Mammary microvascular endothelial cell (primary cell): ENCODE measurements at places on chromosomes 6 and 20. TPM values are rescaled to one million over a fixed set of nuclear protein-coding genes. Genes with fewer than 3 reads are reported as not detected.

The DDX43 gene
- 0.53 and 1.5 TPM in 2 replicates for total RNA-seq

The PNLDC1 gene
- total RNA-seq, result 0.27 TPM in 1 of 2 replicates, not detected in the other

The TGM2 gene
- total RNA-seq, result 1,162 and 1,324 TPM in 2 replicates

The ARFGEF3 gene
- 5.3 and 6.5 TPM in 2 replicates for total RNA-seq

The FAM217A gene
- not detected in 2 replicates for total RNA-seq

The LRRN4 gene
- 0.07 and 0.15 TPM in 2 replicates for total RNA-seq

The GABRR2 gene
- 0.39 TPM in 1 of 2 replicates, not detected in the other for total RNA-seq

The TRIM15 gene
- total RNA-seq, result not detected in 2 replicates

The TCEA2 gene
- 11.1 and 18.7 TPM in 2 replicates for total RNA-seq
